ENCODE measurements at places on chromosomes 6 and 20.

DNA sequence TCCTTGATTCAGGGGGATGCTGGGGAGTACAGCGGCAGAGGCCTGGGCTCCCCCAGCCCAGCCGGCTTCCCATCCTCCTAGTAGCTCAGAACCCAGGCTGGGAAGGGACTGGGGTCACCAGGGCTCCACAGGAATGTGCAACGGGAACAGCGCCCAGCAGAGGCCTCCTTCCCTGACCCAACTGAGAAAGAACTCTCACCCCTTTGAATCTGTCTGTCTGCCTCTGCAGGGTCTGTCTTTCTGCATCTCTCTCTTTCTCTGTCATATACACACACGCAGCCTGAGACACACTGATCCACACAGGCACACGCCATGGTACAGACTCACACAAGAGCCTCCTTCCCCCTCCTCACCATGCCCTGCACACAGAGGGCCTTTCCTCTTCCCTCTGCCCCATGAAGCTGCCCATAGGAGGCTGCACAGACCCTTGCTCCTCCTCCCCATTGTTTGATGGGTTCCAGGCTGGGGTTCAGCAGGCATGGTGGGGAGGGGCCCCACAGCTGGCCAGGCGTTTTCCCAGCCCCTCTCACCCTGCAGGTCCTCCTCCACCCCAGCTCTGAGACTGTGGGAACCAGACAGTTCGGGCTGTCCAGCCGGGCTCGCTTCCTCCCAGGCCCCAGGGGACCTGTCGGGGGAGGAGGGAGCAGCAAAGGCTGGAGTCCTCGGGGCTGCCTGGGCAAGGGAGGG is 2.8 kb downstream of the FOXS1 start:
- peak; percentile 77 for DNase-seq

DNA sequence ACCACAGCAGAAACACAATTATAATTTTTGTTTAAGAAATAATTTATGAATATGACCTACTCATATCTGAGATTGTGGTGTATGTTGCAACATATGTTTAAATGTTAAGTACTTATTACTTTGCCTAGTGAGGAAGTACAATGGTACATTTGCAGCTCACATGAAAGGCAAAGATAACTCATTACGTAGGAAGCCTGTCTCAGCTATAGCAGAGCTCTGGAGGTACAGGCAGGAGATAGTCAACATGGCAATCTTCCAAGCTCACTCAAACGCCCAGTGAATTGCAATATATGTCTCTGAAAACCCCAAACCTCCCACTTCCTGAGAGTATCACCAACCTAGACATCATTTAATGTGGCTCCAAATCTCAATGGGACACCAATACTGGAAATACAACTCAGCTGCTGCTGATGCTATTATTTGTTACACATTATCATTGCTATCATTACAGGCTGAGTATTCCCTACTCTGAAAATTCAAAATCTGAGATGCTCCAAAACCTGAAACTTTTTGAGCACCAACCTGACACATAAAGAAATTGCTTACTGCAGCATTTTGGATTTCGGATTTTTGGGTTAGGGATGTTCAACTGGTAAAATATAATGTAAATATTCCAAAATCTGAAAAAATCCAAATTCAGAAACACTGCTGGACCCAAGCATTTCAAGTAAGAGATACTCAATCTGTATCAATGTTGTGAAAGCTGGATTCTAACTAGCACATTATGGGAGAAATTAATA is 25.1 kb upstream of the GSTA4 start:
- no peak for DNase-seq

DNA sequence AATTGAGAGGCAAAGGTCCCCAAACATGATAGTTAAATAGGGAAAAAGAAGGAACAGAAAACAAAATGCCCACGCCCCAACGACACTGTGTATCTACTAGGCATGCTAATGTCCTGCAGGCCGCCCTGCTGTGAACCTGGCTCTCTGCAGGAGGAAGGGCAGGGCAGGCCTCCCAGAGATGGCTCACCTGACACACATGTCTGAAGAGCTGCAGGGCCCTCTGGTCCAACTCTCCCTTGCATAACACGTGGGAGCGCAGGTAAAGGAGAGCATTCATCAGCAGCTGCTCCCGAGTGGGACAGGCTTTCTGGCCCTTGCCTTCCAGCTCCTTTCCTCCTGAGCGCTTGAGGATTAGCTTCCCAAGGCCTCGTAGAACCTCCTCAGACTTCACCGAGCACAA is 53.7 kb upstream of the LYRM2 start:
- DNase-seq, result no peak

GRCh38 chr20:2756056-2756611 is 44.3 kb downstream of the CPXM1 start:
- peak; percentile 62 for DNase-seq

DNA sequence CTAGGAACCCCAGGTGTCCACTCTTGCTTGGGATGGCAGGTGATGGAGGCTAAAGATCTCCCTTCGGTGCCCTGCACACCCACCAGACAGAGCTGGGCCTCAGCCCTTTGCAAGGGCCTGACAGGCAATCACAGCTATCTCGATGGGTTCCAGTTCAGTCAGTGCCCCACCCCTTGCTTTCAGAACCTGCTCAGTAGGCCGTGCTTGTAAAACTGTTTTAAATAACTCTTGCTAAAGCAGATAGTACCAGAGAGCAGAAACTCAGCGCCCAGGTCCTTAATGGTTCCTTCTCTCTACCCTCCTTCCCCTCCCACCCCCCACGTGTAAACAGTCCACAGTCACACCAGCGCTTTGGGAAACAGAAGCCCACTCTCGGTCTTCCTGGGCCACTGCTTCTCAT is 39.2 kb downstream of the C6orf132 start:
- no peak for DNase-seq

DNA sequence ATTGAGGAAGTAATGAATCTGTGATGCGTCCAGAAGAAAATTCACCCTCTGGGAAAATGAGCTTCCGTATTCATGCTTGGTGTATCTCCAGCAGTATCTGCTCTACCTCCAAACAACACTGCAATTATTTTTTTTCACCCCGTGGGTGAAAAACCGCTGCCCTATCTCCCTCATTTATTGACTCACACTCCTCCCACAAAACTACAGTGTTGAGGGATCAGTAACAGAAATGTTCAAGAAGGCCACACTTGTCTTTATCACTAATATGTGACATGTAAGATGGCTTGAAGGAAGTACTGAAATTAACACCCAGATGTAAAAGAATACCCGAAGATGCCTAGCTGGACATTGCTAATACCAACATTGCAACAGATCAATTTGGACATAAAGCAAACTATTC is 4.9 kb upstream of the TBX18 start:
- DNase-seq, result no peak

DNA sequence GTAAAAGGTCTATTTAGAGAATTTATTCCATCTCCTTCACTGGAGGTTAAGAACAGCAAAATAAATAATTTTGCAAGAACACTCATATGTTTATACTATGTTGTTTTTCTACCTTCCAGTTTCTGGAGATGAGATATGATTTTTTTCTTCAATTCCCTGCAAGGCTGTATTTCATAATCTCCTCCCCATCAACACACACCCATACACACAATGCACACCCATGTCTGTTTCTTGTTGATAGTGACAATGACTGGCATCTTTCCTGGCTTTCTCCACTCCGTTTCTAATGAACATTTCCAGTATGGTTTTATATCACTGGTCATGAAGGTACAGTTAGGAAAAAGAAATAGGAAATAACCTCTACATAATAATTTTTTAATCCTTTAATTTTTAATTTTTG is 202.1 kb downstream of the ARHGAP18 start:
- no peak for DNase-seq

DNA sequence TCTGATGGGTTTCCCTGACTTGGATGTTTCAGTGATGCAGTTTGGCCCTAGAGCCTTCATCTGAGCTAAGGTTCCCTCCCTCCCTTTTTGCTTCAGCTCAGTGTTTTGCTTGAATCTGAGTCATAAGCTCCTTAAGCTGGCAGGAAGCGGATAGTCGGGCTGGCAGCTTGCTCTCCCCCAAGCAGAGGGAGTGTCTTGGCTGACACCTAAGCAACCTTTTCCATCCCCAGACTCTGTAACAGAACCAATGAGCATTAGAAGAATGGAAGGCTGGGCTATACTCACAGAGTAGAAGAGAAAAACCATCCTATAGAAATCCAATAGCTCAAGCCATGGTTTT is 98.3 kb downstream of the HAO1 start:
- peak; percentile 77 for DNase-seq

DNA sequence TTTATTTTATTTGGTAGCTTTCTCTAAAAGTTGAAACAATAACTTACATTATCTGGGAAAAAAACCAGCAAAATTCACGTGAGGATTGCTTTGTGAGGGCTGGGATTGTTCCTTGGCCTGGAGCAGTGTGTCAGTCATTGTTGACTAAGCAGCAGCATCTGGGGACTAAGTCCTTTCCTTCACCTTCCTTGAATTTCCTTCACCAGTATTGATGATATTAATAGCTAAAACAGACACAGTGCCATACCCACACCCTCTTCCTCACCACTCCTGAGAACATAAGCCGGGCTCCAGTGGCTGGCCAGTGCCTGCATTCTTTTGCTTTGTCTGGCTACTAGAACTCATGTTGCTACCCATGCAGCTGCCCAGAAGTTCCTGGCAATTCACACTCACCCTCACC is 23.7 kb downstream of the PLCB1 start:
- DNase-seq, result peak; percentile 25

DNA sequence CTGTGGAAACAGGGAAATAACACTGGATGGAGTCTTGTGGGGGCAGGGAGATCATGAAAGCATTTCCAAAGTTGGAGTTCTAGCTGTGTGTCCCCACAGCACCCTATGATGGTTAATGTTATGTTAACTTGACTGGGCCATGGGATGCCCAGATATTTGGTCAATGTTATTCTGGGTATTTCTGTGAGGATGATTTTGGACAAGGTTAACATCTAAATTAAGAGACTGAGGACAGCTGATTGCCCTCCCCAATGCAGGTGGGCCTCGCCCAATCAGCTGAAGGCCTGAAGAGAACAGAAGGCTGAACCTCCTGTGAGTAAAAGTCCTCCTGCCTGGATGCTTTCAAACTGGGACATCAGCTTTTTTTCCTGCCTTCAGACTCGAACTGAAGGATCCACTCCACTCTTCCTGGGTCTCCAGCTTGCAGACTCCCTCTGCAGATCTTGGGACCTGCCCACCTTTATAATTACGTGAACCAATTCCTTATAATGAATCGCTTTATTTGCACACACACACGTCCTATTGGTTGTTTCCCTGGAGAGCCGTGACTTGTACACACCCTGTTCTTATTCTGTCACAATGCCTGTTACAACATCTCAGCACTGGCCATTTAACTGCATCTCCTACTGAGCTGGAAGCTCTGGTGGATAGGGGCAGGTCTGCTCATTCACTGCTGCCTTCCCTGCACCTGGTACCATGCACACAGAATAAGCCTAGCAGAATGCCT is 99.5 kb upstream of the IYD start:
- DNase-seq, result no peak

DNA sequence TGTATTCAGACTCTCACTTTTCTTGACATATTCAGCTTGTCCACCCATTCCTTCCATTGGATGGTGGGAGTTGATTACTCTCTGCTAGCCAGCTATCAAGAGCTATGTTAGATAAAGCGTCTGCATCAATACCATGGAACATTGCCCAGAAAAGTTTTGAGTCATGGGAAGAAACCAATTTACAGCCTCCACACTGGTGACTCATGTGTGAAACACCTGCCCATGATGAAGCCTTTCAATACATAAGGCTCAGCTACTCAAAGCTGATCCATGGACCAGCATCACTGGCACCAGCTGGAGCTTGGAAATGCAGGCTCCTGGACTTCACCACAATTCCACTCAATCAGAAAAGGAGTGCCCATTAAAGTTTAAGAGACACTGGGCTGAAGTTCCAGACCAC is 16.1 kb downstream of the PLA2G7 start:
- DNase-seq, result no peak

- DNase-seq, result peak; percentile 80
Measured at GRCh38 chr6:145699462-145699861, 35.9 kb downstream of the EPM2A start.

GRCh38 chr6:94376876-94377275 is 957.5 kb upstream of the EPHA7 start:
- DNase-seq, result no peak

GRCh38 chr6:121040831-121041230 is 293.4 kb downstream of the TBC1D32 start:
- DNase-seq, result no peak

DNA sequence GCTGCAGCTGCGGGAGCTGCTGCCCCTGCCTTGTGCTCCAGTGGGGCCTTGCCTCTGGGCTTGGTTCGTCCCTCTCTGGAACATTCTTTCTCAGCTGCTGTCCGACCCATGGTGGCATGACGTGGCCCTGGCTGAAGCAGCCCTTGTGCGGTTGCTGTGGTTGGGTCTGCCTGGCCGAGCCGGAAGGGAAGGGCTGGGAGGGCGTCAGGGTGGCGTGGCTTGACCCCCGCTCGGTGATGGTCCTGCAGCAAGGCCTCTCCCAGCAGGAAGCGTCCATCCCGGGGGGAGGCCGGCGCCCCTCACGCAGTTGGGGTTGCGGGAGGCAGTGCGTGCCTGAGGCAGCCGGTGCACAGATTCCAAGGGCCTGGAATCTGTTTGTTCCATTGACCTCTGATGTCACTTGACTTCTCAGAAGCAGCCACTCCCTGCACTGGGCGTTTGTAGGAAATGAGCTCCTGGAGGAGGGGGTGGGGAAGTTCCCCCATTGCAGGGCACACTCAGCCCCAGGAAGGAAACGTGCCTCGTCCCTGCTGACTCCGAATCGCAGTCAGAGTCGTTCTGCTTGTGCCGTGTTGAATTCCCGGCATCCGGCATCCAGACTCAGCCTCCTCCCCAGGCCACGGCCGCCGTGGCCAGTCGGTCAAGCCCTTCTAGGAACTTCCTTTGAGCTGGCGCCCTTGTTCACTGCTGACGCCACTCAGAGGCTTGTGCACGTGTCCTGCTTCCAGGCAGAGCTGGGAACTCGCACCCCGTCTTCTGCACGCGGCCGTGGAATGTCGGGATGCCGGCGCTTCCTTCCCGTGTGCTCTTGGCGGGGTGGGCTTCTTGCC is 9.7 kb upstream of the TNFRSF6B start:
- DNase-seq, result peak; percentile 83

DNA sequence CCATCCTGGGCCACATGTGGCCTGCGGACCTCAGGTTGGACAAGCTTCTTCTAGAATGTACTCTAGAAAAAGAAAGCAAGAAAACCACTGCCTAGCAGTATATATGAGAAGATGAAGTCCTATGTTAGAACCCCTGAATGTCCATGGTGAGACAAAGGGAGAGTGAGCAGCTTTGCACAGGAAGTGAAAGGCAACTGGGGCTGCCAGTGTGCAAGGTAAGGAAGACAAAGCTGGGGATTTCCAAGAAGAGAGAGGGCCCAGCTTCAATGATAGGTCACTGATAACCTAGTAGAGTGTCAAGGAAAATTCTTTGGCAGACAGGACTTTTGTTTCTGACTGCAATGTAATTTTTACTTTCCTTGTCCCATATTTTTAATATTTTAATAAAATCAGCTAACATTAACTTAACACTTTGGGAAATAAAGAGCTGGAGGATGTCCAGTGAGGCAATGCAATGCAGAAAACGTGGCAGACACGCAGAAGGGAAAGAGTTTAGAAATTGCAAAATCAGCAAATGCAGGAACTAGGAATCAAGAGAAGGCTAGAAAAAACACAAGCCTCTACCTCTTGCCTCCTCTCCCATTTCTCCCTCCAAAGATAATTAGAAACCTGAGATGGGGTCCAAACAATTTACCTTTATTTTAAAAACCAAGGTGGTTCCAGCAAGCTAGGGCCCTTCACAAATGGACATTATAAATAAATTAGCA is 47.4 kb downstream of the CYP39A1 start:
- DNase-seq, result no peak
